Activated naive CD4-positive, alpha-beta T cell treated with Interleukin-2 at 50 U/mL for 16 hours (primary cell): ENCODE measurements at places on chromosomes 13 and 19.

DNA sequence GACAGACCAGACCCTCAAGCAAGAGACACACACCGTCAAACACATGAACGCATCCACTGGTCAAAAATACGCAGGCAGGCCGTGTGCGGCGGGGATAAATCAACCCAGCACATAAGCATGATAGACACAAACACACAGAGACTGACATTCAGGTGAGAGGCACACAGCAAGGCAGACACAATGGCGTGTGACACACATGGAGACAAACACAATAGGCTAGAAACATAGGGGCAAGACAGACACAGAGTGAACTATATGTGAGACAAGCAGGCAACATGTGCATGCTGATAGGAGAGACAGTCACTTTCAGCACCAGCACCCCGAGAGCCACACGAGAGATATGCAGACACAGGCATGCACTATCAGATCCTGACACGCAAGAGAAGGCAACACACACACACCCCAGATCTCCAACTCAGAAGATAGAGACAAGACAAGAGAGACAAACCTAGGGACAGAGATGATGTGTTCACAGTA, 6.9 kb upstream of the JUNB start:
- DNase-seq, result no peak

DNA sequence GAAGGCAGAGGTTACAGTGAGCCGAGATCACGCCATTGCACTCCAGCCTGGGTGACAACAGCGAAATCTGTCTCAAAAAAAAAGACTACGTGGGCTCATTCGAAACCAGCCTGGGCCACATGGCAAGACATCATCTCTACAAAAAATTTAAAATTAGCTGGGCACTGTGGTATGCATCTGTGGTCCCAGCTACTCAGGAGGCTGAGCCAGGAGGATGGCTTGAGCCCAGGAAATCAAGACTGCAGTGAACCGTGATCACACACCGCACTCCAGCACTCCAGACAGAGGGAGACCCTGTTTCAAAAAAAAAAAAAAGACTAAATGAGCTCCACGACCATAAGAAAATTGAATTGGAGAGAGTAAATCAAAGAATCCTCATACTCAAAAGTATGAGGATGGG, 53.1 kb downstream of the SLC7A1 start:
- DNase-seq, result no peak

DNA sequence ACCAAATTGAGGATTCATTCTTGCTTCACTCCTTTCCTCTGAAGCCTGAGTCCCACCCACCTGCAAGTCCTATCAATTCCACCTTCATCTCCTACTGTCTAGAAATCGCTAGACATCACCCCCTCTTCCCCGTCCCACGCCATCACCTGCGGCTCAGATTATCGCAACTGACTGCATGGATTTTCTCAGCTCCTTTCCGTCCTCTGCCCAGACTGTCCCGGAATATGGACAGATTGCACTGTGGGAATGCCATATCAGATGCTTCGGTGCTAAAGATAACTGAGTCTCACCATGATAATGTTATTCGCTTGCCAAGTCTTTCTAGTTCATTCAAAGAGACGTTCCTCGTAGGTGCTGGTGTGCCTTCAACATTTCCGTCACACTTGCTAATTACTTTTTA, 66.4 kb upstream of the USP29 start:
- no peak for DNase-seq

GRCh38 chr13:108609353-108609752, 20.1 kb upstream of the MYO16 start:
- no peak for DNase-seq

DNA sequence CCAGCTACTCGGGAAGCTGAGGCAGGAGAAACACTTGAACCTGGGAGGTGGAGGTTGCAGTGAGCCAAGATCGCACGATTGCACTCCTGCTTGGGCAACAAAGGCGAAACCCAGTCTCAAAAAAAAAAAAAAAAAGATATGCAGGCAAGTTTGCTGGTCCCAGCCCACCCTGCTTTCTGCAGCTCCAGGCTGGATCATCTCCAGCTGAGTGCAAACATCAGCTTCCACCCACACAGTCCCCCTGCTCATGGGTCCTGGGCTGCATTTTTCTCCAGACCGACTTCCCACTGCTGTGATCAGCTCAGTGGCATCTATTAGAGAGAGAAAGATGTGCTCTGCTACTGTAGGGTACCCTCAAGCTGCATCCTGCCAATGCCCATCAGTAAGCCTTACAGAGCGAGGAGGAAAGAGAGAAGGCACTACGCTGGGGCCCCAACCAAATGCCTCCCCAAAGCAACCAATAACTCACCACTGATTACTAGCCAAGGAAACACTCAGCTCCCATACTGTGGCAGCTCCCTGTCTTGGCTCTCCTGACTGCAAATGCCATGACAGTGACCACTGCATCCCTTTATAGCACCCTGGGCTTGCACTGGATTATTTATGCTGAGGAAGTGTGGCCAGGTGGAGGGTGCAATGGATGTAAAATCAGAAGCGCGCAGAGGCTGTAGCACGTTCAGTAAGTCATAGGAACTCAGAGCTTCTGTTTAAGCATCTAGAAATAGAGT, 170.9 kb upstream of the ZNF507 start:
- DNase-seq, result no peak

DNA sequence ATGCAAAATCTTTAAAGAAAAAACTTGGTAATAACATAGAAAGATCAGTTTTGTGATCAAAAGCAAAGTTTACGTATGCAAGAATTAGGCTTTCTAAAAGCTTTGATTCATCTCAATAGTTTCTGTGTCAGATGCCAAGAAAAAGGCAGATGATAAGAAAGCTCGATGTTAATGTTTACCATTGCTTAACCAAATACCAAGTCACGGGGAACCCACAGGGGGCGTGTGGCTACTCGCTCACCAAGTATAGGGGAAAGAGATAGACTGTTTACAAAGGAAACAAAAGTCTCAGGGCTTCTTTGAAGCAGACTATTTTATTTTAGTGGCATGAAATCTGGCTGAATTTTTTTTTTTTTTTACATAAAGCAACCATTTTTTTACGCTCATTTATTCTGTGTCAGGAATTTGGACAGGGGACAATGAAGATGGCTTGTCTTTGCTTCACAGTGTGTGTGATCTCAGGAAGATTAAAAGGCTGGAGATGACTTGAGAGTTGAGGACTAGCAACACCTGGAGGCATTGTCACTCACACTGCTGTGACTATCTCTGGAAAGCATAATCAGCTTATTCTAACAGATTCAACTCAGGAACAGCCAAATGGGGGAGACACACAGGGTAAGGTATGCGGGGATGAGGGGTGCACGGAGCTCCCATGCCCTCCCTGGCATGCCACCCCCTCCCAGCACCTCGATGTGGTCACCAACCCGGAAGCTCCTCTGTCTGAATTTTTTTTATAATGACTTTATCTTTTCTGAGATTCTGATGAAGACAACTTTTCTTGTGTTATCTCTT, 24.9 kb downstream of the RCBTB1 start:
- no peak for DNase-seq

GRCh38 chr13:94599877-94600276, 1.8 kb upstream of the GPR180 start:
- DNase-seq, result no peak

DNA sequence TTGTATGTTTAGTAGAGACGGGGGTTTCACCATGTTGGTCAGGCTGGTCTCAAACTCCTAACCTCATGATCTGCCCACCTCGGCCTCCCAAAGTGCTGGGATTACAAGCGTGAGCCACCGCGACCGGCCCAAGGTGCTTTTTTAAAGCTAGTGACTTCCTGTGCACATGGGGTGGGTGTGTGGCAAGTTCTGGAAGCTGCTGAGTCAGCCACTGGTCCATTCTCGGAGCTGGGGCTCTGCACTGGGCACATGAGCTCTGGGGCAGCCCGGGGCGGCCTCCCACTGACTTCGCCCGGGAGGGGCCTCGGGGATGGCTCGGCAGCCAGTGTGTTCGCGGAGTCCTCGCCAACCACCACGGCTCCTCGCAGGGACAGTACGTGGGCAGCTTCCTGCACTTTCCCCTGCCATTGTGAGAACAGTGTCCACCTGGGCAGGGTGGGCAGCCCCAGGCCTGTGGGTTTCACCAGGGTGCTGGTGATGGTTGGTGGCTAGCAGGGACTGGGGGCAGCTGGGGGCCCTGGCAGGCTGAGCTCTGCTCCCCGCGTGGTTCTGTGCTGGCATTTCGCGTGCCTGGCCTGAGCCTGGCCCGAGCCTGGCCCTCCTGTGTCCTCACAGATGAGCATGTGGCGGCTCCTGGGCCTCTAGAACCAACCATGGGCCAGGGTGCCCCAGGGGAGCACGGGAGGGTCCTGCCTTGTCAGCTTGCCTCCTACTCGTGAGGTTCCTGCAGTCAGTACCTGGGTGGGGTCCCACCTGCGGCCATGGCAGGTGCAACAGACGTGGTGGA, 12.2 kb downstream of the CBARP start:
- no peak for DNase-seq

DNA sequence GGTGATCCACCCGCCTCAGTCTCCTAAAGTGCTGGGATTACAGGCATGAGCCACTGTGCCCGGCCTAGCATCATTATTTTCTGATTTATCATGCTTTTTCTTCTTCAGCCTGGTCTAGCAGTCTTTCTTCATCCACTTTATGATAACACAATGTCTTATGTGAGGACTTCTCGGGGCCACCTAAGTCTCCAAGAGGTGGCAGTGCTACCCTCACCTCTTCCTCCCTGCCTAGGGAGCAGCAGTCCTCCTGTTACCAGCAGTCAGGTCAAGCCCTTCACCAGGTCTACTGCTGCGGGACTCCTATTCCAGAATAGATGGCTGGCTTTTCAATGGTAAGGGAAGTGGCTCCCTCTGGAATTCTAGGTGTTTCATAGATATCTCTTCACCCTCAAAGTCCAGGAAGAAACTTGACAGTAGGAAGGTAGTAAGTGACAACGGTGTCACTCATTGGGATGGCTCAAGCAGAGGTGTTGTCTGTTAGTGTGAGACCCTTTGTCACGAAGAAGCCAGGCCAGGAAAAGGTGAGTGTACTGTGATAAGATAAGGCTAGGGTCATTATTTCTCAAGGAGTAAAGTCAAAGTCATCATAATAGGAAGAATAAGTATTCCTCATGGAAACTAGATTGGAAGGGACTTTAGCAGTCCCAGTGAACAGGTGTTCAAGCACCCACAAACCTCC, 164.0 kb downstream of the KLF5 start:
- no peak for DNase-seq

DNA sequence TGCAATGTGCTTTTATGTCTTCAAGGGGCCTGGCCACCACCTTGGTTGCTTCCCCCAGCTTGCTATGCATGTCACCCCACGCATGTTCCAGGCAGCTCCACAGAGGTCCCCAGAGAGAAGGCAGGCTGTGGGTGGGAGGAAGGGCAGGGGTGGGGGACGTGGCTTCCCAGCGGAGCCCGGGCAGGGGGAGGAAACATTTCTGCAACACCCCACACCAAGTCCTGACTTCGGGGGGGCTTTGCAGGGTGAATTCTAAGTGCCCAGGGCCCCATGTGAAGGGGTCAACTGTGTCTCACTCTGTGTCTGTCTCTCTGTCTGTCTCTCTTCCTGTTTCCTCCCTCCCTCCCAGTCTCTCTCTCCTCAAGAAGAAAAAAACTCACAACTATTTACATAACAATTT, 39.6 kb downstream of the LTBP4 start:
- DNase-seq, result no peak

DNA sequence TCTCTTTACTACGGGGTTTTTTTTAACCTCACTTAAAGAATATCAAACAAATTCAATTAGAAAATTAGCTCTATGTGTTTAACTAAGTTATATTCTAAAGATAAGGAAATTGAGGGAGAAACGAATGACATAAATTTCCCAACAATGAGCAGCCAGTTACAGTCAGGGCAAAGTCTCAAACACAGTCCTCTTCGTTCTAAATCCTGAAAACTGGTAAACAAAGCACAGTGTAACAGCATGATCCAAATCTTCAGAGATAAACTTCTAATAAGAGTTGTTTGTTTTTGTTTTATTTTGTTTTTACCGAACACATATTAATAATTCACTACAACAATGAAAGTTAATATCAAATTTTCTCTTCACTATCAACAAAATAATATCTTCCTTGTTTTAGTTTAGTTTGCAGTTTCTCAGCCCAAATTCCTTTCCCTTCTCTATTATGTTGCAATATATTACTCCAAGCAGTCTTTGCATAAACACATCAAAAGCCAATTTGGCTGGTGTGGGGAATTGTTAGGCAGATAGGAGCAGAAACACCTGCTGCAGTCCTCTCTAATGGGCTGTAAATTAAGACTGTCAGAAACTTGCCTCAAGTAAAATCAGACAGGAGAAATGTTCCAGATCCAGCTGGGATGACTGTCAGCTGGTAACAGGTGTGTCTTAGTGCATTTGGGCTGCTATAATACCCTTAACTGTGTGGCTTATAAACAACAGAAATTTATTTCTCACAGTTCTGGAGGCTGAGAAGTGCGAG, 106.5 kb upstream of the SGCG start:
- DNase-seq, result no peak

DNA sequence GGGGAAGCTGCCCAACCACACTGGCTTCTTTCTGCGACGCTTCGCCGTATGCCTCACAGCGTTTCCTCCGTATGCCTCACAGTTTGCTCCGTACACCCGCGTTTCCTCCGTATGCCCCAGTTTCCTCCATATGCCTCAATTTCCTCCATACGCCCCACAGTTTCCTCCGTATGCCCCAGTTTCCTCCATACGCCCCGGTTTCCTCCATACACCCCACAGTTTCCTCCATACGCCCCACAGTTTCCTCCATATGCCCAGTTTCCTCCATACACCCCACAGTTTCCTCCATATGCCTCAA, 22.6 kb downstream of the GAS6 start:
- DNase-seq, result no peak

- no peak for DNase-seq
Measured at GRCh38 chr19:38908911-38909310, 3.1 kb downstream of the CCER2 start.

- DNase-seq, result no peak
Measured at GRCh38 chr19:39810424-39810823, 23.5 kb downstream of the DYRK1B start.

DNA sequence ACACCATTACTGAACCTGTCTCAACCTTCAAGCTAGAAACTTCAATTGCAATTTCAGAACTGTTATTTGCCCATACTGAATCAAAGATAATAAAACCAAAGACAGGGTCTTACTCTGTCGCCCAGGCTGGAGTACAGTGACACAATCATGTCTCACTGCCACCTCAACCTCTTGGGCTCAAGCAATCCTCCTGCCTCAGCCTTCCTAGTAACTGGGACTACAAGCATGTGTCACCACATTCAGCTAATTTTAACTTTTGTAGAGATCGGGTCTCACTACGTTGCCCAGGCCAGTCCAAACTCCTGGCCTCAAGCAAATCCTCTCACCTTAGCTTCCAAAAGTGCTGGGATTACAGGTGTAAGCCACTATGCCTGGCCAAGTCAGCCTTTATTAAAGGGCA, 143.4 kb downstream of the DIAPH3 start:
- no peak for DNase-seq

- DNase-seq, result no peak
Measured at GRCh38 chr13:44734201-44734707, 158.1 kb upstream of the TSC22D1 start.

GRCh38 chr19:4537953-4538600, 1.8 kb downstream of the LRG1 start:
- DNase-seq, result no peak
